ENCODE measurements at places on chromosomes 1 and 21.

DNA sequence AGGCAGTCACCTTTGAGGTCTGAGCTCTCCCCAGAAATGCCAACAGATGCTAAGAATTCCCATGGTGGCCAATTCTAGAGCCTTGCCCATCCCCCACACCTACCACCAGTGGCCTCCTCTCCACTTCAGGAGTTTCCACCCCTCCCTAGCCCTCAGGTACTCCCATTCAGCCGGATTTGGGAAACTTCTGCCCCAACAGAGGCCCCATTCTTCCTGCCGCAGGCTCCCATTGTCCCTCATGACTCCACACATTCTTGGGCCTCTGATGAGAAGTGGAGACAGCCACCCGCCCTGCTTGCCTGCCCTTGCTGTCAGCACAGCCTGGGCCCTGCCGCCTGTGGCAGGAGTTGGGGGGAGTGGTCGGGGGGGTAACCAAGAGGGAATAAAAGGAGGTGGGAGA is 4.6 kb downstream of the BLACAT1 start:
- DNase-seq, result no peak

DNA sequence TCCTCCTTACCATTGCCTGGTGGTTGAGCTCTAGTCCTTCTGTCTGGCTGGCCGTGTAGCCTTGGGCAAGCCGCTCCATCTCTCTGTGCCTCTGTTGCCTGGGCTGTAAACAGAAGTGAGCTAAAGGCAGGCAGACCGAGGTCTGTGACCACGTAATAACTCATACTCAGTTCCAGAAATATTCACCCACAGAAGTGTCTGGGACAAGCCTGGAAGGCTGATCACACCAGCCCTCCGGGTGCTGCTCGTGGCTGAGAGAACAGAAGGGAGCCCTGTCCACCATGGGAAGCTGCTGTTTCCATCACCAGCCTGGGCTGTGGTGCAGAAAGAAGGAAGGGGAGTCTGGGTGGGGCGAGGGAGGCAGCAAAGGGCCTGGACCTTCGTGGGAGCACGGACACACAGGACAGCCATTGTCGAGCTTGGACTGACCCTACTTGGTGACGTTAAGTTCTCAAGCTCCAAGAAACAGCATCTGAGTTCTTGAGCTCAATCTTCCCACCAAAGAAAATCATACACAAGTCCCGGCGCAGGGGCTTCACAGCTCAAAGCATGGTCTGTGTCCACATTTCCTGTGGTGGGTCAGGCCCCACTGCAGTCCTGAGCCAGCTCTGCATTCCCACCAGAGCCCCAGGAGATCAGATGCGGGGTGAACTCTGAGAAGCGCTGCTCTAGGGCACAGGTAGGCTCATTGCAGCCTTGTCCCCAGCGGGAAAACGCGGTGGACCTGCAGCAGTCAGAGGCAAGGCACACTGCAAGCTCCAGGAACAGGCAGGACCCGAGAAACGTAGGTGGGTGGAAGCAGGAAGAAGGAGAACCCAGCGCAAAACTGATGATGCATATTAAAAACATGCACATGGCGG is 61.8 kb downstream of the RUNX3 start:
- DNase-seq, result no peak

DNA sequence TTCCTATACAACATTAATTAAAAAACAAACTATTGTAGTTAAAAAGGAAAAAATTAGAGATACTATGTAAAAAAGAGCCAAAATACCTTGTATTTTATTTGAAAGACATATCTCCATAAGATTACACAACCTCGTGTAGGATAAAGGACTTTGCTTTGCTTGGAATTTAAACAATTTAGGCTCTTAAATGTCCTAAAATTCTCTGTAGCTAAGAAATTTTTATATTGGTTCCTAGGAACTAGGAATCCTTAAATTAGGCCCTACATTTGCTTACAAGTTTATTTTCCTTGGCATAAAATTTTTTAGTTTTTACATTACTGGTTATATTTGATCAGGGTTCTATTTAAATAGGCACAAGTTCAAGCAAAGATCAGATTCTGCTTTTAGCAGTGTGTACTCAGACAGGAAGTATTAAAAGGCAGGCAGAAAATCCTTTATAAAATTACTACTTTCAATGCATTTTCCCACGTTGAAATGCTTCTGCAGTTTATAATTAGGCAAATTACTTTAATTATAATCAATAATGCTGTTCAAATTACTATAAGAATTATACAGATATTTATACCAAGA is 3.4 kb upstream of the ANGPTL3 start:
- no peak for DNase-seq

- no peak for DNase-seq
Observed at GRCh38 chr1:14113841-14114567, 414.0 kb downstream of the PRDM2 start.

GRCh38 chr1:204041803-204042505 is 31.0 kb upstream of the SOX13 start:
- DNase-seq, result no peak

- DNase-seq, result no peak
Observed at GRCh38 chr1:95154096-95154495, 36.9 kb downstream of the TLCD4 start.

- peak; percentile 79 for DNase-seq
Observed at GRCh38 chr1:203340112-203340790, 10.7 kb downstream of the FMOD start.

Measured in sciatic nerve (tissue), 2 donors.